ENCODE measurements at places on chromosomes 6 and 20.

DNA sequence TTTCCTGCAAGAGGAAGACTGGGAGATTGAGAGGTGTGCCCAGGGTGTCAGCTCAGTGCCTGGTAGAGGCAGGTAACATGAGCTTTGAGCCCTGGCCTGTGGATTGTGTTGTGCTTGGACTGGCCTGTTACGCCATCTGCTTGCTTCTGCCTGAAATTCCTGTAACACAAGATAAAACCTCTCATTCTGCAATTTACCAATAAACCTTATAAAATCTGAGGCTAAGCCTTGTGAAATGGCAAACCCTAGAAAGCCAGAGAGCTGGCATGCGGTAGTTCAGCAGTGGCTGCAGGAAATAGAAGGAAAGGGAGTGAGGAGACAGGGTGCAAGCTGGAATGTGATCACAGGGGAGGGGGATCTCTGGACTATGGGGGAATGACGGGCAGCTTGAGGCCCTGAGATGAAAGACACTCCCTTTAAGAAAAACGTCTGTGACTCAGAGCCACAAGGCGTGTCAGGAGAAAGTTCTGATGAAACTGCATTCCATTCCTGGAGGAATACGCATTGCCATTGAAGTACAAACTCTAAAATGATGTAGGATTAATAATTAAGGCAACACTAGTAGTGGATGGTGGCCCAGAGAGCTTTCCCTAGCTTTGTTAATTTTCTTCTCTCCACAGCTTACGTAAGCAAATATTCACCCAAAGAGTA, 26.3 kb upstream of the TFAP2A start:
- DNase-seq: no peak

- DNase-seq: no peak
Observed at GRCh38 chr6:120671519-120671918, 662.8 kb downstream of the TBC1D32 start.

- no peak for DNase-seq
Observed at GRCh38 chr6:2651536-2651935, 99.2 kb downstream of the MYLK4 start.

GRCh38 chr20:22382742-22383141, 201.6 kb downstream of the FOXA2 start:
- no peak for DNase-seq

DNA sequence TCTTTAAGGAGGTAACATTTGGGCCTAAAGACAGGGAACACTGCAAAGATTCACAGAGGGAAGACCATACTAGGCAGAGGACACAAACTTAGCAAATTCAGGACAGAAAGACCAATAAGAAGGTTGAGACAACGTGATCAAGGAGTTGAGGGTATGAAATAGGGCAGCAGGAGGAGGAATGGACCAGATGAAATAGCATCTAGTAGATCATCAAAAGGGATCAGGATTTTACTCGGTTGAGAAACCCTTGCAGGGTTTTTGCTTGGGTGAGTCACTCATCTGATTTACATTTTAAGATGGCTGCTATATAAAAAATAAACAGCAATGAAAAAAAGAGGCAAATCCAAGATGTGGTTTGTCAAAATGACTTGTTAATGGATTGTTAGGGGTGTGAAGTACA, 4.7 kb downstream of the BCLAF1 start:
- no peak for DNase-seq

DNA sequence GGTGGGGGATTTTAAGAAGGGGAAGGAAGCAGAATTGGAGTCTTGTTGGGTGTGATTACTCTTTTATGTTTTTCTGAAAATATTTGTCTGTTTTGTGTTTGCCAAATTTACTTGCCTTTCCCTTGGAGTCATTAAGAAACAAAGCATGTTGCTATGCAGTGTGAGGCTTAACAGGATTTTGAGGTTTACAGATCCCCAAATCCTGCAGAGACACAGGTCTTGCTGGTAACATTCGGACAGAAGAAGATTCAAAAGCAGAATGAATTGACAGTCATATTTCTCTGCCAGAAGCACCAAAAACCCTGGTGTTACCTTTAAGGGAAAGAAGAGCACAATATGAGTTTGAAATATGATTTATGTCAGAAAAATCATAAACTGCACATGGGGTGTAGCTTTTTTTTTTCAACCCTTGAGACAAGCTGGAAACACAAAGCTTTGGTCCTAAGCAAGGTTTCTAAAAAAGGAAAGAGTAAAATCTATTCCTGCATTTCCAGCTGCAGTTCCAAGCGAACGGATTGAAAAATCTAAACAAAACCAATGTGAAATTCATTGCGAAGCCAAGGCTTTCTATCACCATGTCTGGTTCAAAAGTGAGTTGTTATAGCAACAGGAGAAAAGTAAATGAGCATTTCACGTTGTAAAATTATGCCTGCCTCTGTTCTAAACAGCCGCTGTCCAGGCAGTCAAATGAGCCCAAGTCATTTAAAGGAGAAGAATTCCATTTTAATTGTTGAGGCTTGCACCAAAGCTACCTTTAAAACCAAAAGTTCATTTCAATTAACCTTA, 358.9 kb upstream of the SASH1 start:
- no peak for DNase-seq

GRCh38 chr6:150191809-150192208, 49.0 kb downstream of the PPP1R14C start:
- DNase-seq: no peak

- no peak for DNase-seq
Observed at GRCh38 chr20:11844691-11845090, 73.0 kb upstream of the BTBD3 start.

- no peak for DNase-seq
Observed at GRCh38 chr6:16758163-16758975, 2.9 kb downstream of the ATXN1 start.

DNA sequence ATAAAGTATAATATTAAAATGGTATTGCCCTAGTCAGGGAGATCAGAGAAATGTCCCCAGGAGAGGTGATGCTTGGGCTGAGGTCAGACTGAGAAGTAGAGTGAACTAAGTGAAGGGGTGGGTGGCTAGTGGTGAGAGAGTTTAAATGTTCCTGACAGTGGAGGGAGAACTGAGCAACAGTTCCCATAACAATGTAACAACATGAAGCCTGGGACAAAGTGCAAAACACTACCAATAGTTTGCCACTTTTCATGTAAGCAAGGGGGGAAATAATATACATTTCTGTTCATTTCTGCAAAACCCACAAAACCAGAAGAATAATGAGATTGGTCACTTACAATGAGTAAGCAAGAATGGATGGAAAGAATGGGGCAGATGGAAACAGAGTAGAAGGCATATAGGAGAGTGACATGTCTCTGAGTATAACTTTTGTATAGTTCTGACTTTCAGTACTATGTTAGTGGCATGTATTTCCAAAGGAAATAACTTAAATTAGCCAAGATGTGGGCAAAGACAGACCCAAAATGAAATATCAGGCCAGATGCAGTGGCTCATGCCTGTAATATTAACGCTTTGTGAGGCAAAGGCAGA, 13.3 kb upstream of the FAXC start:
- no peak for DNase-seq

GRCh38 chr6:90610301-90610750, 23.5 kb upstream of the MAP3K7 start:
- no peak for DNase-seq

GRCh38 chr6:31058128-31058894, 48.0 kb downstream of the MUC22 start:
- DNase-seq: no peak

DNA sequence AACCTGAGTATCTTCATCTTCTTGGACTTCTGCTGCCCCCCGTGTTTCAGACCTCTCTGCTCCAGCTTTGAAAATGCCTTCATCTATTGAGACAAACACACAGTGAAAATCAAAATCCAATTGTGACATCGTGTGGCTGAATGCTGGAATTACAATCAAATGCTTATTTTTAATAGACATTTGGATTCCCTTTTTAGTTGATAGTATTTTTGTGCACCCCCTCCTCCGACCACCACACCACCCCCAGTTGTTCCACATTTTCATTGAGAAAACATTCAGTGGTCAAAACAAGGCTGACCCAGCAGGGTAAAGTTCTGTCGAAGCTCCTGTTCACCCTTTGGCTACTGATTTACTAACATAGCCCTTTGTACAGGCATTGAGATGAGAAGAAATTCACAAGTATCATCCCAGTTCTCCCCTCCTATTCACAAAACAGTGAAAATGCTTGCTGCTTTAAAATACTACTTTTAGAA, 79.0 kb downstream of the NRSN1 start:
- no peak for DNase-seq

GRCh38 chr20:4108495-4109306, 93.3 kb upstream of the RNF24 start:
- peak; percentile 29 for DNase-seq

DNA sequence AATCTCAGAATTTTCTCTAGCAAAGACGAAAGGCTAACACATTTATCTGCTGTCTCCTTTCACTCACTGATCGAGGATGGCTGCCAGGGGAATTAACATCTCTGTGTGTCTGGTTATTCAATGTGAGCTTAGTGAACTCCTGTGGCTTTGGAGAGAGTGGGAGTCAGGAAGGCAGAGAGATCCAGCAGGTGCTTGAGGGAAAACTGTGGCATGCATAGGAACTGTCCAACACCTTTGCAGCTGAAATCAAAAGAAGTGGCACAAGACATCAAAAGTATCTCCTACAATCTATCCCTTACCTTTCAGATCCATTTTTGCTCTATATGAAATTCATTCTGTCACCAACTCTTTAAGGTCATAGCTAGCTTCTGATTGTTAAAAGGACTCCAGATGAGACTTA, 11.8 kb upstream of the FAM184A start:
- no peak for DNase-seq

DNA sequence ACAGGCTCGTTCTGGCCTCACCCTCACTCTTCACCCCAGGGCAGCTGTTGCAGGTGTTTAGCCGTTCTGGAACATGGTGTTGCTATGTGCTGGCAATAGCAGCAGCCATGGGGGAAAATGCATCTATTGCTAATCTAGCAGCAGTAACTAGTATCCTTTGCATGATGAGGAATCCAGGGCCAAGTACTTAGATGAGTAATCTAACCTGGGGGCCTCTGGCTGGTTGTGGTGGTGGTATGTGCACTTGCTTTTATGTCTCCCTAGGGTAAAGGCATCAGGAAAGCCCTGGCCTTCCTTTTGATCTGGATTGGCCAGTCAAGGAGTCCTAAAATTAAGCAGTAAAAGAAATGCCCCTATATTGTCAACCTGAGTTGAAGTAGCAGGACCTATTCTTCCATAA, 594.5 kb upstream of the MAP3K7 start:
- DNase-seq: no peak
